ENCODE measurements at places on chromosomes 4 and X. TPM values are rescaled to one million over a fixed set of nuclear protein-coding genes. Genes with fewer than 3 reads are reported as not detected.
A peak's percentile ranks its signal among the peaks of the same experiment; 100 is the strongest.

DNA sequence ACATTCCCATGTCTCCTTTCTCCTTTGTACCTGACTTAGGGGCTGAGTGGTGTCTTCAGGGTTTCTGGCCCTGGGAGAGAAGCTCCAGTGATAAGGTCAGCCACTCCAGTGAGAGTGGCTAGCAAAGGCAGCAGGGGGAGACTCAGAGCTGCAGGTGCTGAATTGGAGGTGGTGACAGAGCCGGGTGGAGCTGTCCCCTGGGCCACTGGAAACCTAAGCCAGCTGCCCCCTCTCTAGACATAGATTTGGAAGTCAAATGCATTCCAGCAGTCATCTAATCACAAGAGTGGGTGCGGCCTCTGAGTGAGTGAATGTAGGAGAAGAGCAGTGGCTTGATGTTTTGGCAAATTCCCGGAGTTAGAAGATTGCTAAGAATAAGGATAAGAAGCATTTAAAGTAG is 28.5 kb downstream of the TRIM2 start:
- H3K27me3 ChIP-seq, result no peaks in the 10 kb centered on the region
- H3K4me1 ChIP-seq, result peaks cover 31% of the 10 kb centered on the region
- H3K36me3 ChIP-seq, result no peaks in the 10 kb centered on the region
- H3K27ac ChIP-seq, result no peak overlapping the region

- H3K4me1 ChIP-seq, result no peaks in the 10 kb centered on the region
- peaks cover 83% of the 10 kb centered on the region for H3K36me3 ChIP-seq
- H3K4me3 ChIP-seq, result no peak overlapping the region
- DNase-seq, result no peak
- no peaks in the 10 kb centered on the region for H3K27me3 ChIP-seq
These were observed 14.6 kb downstream of the ZNF718 start for GRCh38 chr4:138935-139334.

DNA sequence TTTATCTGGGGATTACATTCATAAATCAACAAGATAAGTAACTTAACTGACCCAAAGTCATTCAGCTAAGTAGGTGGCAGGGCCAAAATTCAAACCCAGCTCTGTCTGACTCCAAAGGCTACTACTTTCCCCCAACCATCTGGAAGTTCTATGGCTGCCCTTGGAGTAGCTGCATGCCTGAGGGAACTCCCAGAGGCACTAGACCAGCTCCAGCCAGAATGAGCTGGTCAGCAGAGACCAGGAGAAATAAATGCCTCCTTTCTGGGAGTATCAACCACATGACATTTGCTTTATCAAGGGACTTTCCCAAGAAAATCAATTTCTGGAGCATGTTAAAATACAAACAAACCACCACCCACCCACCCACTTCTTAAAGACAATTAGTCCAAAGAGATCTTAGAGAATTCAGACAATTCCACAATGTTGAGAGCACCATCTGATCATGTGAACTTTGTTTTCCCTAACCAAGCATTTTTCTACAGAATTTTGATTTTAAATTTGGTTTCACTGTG is 180.5 kb downstream of the EFHC2 start:
- H3K27ac ChIP-seq, result no peak overlapping the region
- no peak for DNase-seq
- no peaks in the 10 kb centered on the region for H3K27me3 ChIP-seq
- no peak overlapping the region for H3K4me3 ChIP-seq
- no peaks in the 10 kb centered on the region for H3K4me1 ChIP-seq

DNA sequence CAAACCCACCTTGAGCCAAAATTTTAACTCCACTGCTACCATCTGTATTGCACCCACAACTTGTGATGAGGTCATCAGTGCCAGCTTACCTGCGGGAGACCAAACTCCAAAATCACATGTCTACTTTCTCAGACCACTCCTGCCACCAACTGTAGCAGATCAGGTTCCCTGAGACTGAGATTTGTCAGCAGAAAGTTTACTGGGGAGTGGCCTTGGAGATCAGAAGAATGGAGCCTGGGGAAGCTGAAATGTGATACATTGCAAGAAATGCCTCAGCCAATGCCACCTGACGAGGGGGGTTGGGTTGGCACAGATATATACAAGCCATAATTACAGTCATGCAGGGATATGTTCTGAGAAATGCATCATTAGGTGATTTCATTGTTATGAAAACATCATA is 19.1 kb downstream of the HAUS3 start:
- H3K4me1 ChIP-seq, result peaks cover 12% of the 10 kb centered on the region
- peaks cover 10% of the 10 kb centered on the region for H3K36me3 ChIP-seq

DNA sequence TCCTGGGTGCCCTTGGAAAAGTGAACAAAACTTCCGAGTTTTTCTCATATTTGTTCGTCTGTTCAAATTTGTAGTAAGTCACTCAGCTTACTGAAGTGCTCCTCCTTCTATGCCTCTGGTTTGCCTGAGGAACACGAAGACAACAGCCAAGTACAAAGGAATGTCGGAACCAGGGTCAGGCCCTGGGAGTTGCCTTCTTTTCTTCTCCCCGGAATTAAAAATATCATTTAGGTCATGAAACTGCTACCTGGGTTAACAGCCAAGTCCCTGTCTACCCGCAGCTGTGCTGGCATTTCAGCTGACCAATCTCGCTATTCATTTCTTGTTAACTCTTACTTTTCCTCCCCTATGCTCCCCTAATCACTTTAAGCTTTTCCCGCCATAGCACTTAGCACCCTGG is 137.6 kb upstream of the TEX13D start:
- no peaks in the 10 kb centered on the region for H3K4me1 ChIP-seq
- no peak overlapping the region for H3K27ac ChIP-seq
- H3K27me3 ChIP-seq, result no peaks in the 10 kb centered on the region
- H3K4me3 ChIP-seq, result no peak overlapping the region

- H3K4me3 ChIP-seq, result no peak overlapping the region
- H3K4me1 ChIP-seq, result no peaks in the 10 kb centered on the region
- no peaks in the 10 kb centered on the region for H3K27me3 ChIP-seq
- DNase-seq, result no peak
- no peak overlapping the region for H3K27ac ChIP-seq
These were observed 36.0 kb upstream of the SPANXC start for GRCh38 chrX:141278306-141278705.

- H3K4me3 ChIP-seq, result no peak overlapping the region
- no peaks in the 10 kb centered on the region for H3K27me3 ChIP-seq
- H3K4me1 ChIP-seq, result no peaks in the 10 kb centered on the region
- no peaks in the 10 kb centered on the region for H3K36me3 ChIP-seq
These were observed 76.5 kb downstream of the KCNIP4 start for GRCh38 chr4:21872101-21872500.

DNA sequence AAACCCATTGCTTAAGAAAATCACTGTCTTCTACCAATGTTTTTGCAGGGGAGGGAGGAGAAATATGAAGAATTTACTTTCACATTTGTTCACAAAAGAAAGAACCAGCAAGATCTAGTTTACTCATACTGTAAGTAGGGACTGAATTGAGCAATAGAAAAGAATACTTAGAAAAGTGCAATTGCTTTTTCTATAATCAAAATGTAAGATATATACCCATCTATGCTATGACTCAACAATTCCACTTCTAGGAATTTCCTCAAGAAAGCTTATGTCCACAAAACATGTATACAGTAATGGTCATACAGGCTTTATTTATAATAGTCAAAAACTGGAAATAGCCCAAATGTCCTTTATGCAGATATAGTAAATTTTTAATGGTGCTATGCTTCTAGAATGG is 196.4 kb downstream of the LRBA start:
- peaks cover 12% of the 10 kb centered on the region for H3K36me3 ChIP-seq
- H3K4me3 ChIP-seq, result no peak overlapping the region
- no peaks in the 10 kb centered on the region for H3K27me3 ChIP-seq

DNA sequence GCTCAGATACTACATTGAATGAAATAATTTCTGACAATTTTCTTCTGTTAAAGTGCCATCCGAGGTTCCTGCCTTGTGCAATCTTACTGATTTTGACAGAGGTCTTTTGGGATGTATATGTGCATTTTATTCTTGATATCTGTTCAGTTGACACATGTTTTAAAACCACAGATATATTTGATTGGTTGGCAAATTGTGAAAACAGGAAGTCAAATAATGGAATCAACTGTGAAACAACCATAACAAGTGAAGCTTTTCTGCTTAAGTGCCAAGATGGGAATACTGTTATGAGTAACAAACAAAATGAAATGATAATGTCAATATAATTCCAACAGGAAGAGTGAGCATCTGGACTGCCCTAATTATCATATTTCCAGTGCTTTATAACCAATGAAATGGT is 84.9 kb upstream of the TET2 start:
- no peaks in the 10 kb centered on the region for H3K36me3 ChIP-seq
- H3K27me3 ChIP-seq, result no peaks in the 10 kb centered on the region
- H3K27ac ChIP-seq, result peak overlapping the region; percentile 53
- peaks cover 27% of the 10 kb centered on the region for H3K4me1 ChIP-seq
- no peak for DNase-seq

- peaks cover 3% of the 10 kb centered on the region for H3K36me3 ChIP-seq
- peaks cover 3% of the 10 kb centered on the region for H3K4me1 ChIP-seq
- no peak overlapping the region for H3K4me3 ChIP-seq
These were observed 97.3 kb upstream of the DDX3X start for GRCh38 chrX:41236629-41237028.

ARFIP1 gene
- total RNA-seq, result 38.3 TPM

- H3K4me1 ChIP-seq, result no peaks in the 10 kb centered on the region
- no peaks in the 10 kb centered on the region for H3K36me3 ChIP-seq
- H3K27me3 ChIP-seq, result no peaks in the 10 kb centered on the region
- no peak overlapping the region for H3K4me3 ChIP-seq
These were observed 58.3 kb downstream of the MID1IP1 start for GRCh38 chrX:38859602-38860001.

- no peak overlapping the region for H3K4me3 ChIP-seq
- no peaks in the 10 kb centered on the region for H3K36me3 ChIP-seq
- DNase-seq, result no peak
- no peak overlapping the region for H3K27ac ChIP-seq
- no peaks in the 10 kb centered on the region for H3K27me3 ChIP-seq
- H3K4me1 ChIP-seq, result no peaks in the 10 kb centered on the region
These were observed 30.9 kb downstream of the CASP6 start for GRCh38 chr4:109672169-109672930.

IL1RAPL1 gene
- 0.13 TPM for total RNA-seq

DNA sequence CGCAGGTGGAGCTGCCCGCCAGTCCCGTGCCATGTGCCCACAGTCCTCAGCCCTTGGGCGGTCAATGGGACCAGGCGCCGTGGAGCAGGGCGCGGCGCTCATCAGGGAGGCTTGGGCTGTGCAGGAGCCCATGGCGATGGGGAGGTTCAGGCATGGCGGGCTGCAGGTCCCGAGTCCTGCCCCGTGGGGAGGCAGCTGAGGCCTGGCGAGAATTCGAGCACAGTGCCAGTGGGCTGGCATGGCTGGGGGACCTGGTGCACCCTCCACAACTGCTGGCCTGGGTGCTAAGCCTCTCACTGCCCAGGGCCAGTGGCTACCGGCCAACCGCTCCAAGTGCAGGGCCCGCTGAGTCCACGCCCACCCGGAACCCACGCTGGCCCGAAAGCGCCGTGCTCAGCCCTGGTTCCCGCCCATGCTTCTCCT is 646.5 kb downstream of the GABRG1 start:
- H3K4me3 ChIP-seq, result no peak overlapping the region
- H3K4me1 ChIP-seq, result no peaks in the 10 kb centered on the region
- H3K36me3 ChIP-seq, result no peaks in the 10 kb centered on the region

UGT2A1 gene
- 1.9 TPM for total RNA-seq

Data from suprapubic skin (tissue), 4 donors.